Right atrium auricular region (tissue), 2 donors: ENCODE measurements at places on chromosomes 3 and 15. TPM values are rescaled to one million over a fixed set of nuclear protein-coding genes. Genes with fewer than 3 reads are reported as not detected.

The RNU5B-1 gene
- not detected for total RNA-seq

DNA sequence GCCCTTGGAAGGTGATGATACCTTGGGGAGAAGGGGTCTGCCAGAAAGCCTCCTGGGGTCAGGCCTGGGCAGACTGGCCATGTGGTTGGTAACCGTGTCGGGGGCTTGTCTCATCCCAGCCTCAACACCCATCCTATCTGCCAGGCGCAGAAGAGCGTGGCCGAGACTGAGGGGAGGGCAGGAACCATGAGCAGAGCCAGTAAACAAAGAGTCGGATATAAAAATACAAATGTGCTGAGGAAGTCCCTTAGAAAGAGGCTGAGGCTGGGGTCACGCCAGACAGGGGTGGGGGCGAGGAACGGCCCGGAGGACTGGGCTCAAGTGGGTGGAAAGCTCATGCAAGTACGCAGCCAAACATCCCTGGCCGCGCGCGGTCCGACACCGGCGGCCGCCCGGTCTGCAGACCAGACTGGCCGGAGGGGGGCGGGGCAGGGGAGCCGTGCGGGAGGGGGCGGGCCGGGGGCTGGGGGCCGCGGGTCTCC is 1.9 kb downstream of the CAMK2N2 start:
- DNase-seq = no peak

- DNase-seq = no peak
These were observed 51.8 kb upstream of the TPRG1 start for GRCh38 chr3:189119950-189120349.

DNA sequence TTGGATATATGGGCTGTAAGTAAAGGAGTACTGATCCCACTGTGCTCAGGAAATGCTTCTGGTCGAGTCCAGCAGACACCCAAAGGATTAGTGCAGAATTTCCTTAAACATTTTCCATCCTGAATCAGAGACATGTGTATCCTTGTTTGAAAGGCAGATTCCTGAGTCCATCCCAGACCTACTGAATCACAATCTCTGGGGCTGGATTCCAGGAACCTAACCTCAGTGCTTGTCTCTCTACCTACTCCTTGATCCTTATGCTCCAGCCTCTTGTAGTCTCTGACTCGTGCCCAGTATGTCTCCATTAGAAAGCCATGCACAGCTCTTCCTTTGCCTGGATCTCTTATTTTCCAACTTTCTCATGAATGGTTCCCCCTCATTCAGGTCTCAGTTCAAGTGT is 585.8 kb downstream of the NLGN1 start:
- no peak for DNase-seq

DNA sequence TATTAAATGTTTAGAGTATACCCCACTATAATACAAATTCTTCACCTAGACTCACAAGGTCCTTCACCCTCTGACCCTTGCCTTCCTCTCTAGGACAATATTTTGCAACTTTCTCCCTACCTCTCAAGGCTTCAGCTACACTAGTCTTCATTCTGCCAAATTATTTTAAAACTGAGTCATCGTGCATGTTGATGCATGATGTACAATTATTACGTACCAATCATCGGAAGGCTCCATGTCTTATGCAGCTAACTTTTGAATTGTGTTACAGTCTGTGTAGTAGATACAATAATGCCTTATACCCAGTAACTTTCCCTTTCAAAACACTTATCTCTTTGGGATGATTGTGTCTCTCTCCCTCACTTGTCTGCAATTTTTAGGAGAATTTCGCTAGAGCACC is 98.5 kb upstream of the ROBO2 start:
- DNase-seq = no peak

DNA sequence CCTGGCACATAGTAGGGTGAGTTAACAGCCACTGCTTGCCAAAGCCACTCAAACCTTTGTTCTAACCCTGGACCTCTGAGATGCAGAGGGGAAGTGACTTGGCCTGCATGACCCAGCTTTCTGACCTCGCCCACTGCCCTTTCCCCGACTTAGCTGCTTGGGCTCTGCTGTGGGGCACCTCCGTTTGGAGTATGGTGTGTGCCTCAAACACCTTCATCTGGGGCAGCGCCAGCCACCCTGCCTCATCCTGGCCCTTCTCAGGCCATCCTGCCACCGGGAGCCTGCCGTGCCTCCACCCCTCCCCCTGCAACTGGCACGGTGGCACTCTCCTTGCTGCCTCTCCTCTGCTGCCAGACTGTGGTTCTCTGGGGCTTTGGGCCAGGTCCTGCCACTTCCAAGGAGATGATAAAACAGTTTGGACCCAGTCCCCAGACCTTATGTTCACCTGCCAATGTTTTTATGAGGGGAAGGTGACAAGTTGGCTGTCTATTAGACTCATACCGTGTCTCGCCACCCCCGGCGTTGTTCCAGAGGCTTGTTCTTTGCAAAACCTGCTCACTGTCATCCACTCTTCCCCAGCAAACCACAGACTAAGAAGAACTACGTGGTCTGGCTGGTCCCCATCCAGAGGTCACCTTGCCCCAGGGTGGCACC is 32.2 kb downstream of the SLC6A6 start:
- DNase-seq = no peak
